Foreskin keratinocyte (primary cell): ENCODE measurements at places on chromosomes 4 and X.

- DNase-seq = no peak
These were observed 1920.5 kb upstream of the PCDH7 start for GRCh38 chr4:28799696-28800095.

- DNase-seq = no peak
These were observed 8.6 kb upstream of the TKTL2 start for GRCh38 chr4:163482190-163482589.

GRCh38 chr4:2961811-2962441, 1.3 kb downstream of the NOP14 start:
- DNase-seq = no peak

DNA sequence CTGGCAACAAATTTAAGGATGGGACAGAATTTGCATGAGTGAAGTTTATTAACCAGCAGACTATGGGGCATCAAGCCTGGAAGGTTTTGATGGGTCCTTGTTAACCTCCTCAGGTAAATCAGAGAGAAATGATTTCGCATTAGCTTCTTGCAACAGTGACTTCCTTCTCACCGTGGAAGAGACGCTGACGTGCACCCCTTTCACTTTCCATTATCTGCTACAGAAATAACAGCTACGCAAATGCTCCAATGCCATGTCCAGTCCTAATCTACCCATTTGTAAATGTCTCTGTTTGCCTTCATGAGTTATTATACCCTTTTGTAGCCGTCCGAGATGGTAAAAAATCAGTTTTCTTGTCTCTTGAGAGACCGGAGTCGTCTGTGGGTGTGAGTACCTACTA, 100.3 kb downstream of the SLC34A2 start:
- no peak for DNase-seq

DNA sequence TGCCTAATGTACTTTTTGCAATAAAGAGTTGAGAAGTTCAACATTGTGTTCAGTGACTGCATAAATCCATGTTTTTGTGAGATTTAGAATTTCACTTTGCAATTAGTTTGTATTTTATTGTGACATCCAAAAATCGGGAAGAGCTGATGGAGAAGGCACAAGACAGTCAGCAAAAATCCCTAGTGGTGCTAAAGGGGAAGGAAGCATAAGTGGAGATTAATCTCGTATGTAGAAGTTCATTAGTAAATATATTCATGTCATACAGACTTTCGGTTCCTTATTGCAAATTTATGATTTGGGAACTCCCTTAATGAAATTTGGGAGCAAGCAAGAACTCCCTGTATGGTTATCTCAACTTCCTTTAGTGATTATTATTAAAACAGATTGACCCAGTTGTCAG, 57.8 kb upstream of the SLC39A8 start:
- no peak for DNase-seq

- DNase-seq = no peak
These were observed 77.1 kb downstream of the GEMIN8 start for GRCh38 chrX:13952581-13952980.

GRCh38 chr4:127236889-127237288, 395.9 kb upstream of the INTU start:
- DNase-seq = no peak

- no peak for DNase-seq
These were observed 42.1 kb upstream of the CENPU start for GRCh38 chr4:184775854-184776555.

- no peak for DNase-seq
These were observed 22.1 kb downstream of the ZRSR2 start for GRCh38 chrX:15812192-15812938.
